ENCODE measurements at places on chromosomes 1 and 21.

GRCh38 chr1:40438391-40439015 is 11.8 kb upstream of the ZFP69B start:
- no peak for DNase-seq

- no peak for DNase-seq
Observed at GRCh38 chr1:181173761-181174447, 85.4 kb downstream of the IER5 start.

- DNase-seq: no peak
Observed at GRCh38 chr1:109338091-109338490, 31.3 kb upstream of the MYBPHL start.

DNA sequence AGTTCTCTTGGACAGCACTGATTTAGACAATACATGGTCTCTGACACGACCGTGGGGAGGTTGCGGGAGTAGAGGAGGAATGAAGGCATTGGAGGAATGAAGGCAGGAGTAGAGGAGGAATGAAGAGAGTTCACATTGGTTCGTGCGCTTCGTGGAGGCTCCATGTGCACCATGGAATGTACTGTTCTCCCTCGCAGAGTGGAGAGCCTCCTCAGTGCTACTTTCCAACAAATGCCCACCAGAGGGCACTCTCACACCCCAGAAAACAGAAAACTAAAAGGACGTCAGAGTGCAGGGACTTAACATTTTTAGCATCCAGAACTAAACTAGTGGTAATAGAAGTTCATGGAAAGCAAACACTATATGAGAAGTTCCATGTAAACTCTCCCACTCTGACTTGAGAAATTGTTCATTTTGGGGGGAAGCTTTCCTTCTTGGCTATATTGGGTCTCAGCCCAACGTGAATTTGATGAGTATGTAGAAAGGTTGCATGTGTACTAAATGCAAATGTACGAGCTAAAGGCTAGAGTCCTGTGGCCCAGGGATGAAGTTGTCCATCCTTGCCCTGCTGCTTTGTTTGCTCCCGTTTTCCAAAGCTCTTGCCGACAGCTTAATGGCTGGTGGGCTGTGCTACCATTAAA is 211.6 kb downstream of the LMX1A start:
- DNase-seq: peak; percentile 54

- no peak for DNase-seq
Observed at GRCh38 chr21:37658817-37659458, 257.3 kb downstream of the KCNJ6 start.

GRCh38 chr1:60111716-60112115 is 38.1 kb upstream of the C1orf87 start:
- no peak for DNase-seq
